Breast epithelium (tissue), 4 donors: ENCODE measurements at places on chromosomes 7 and 10.
A peak's percentile ranks its signal among the peaks of the same experiment; 100 is the strongest.

GRCh38 chr10:72736176-72736827, 44.4 kb downstream of the MCU start:
- no peak overlapping the region for H3K4me3 ChIP-seq
- H3K27ac ChIP-seq, result no peak overlapping the region
- H3K27me3 ChIP-seq, result no peaks in the 10 kb centered on the region
- H3K4me1 ChIP-seq, result no peaks in the 10 kb centered on the region

DNA sequence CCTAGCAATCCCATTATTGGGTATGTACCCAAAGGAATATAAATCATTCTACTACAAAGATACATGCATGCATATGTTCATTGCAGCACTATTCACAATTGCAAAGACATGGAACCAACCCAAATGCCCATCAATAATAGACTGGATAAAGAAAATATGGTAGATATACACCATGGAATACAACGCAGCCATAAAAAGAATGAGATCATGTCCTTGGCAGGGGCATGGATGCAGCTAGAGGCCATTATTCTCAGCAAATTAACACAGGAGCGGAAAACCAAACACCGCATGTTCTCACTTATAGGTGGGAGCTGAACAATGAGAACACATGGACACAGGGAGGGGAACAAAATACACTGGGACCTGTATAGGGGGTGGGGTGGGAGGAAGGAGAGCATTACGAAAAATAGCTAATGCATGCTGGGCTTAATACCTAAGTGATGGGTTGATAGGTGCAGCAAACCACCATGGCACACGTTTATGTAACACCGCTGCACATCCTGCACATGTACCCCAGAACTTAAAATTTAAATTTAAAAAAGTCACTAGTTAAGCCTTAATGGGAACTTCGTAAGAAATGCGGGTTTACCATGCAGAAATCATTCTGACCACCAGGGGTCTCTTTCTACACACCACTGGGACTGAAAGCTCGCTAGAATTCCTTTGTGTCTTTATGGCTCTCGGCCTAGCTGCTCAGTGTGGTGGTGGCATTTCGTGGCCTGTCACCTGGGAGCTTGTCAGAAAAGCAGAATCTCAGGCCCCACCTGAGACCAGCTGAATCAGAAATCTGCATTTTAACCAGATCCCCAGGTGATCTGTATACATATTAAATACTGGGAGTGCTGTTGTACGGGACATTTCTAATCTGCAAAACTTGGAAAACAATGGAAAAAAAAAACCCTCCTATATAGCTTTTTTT, 9.5 kb downstream of the ANKRD1 start:
- H3K27me3 ChIP-seq, result no peaks in the 10 kb centered on the region

GRCh38 chr7:22144950-22145349, 199.3 kb upstream of the CDCA7L start:
- no peaks in the 10 kb centered on the region for H3K36me3 ChIP-seq
- H3K4me3 ChIP-seq, result no peak overlapping the region
- no peak for DNase-seq
- H3K4me1 ChIP-seq, result no peaks in the 10 kb centered on the region
- no peaks in the 10 kb centered on the region for H3K27me3 ChIP-seq
- no peak overlapping the region for H3K27ac ChIP-seq

GRCh38 chr10:114058297-114058696, 14.6 kb downstream of the ADRB1 start:
- DNase-seq, result no peak
- no peak overlapping the region for H3K4me3 ChIP-seq
- no peaks in the 10 kb centered on the region for H3K4me1 ChIP-seq

- H3K27ac ChIP-seq, result peak overlapping the region; percentile 78
- no peaks in the 10 kb centered on the region for H3K27me3 ChIP-seq
- peak overlapping the region; percentile 15 for H3K4me3 ChIP-seq
- peaks cover 10% of the 10 kb centered on the region for H3K4me1 ChIP-seq
These were observed 3.3 kb downstream of the AVPI1 start for GRCh38 chr10:97683556-97684367.

DNA sequence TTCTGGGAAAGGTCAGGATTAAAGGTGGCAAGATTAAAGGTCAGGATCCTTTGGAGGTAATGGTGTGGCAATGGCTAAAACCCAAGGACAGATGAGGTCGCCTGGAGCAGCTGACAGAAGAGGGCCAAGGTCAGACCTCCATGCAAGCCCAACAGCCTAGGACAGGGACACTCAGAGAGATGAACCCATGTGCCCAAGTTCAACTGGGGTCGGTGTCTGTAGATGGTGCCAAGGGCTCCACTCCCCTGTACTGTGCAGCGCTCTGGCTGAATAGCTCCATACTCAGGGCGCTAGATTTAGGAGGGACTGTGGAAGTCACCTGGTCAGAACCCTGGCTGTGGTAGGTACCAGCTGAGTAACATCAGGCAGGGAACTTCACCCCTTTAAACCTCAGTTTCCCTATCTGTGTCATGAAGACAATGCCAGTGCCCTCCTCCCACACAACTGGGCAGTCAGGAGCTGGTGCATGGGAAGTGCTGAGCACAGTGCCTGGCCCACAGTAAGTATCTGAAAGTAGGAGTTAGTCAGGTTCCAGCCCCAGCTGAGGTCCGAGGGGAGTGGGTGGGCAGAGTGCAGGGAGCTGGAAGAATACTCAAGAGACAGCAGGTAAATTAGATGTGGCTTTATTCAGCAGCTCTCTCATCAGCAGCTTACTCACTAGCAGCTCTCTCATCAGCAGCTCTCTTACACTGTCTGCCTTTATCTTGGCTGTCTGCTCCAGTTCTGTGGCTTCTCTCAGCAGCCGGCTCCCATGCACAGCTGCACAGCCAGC, 327.1 kb downstream of the GLRX3 start:
- H3K4me3 ChIP-seq, result no peak overlapping the region
- DNase-seq, result peak; percentile 10
- H3K36me3 ChIP-seq, result no peaks in the 10 kb centered on the region
- H3K27ac ChIP-seq, result no peak overlapping the region
- no peaks in the 10 kb centered on the region for H3K4me1 ChIP-seq
- no peaks in the 10 kb centered on the region for H3K27me3 ChIP-seq

GRCh38 chr7:105003872-105004510, 10.0 kb upstream of the KMT2E start:
- H3K4me1 ChIP-seq, result peaks cover 7% of the 10 kb centered on the region
- H3K27ac ChIP-seq, result peak overlapping the region; percentile 82
- no peaks in the 10 kb centered on the region for H3K27me3 ChIP-seq
- H3K36me3 ChIP-seq, result no peaks in the 10 kb centered on the region

GRCh38 chr10:92873029-92873428, 24.7 kb downstream of the EXOC6 start:
- H3K27ac ChIP-seq, result no peak overlapping the region
- H3K27me3 ChIP-seq, result no peaks in the 10 kb centered on the region
- no peak overlapping the region for H3K4me3 ChIP-seq
- DNase-seq, result no peak
- no peaks in the 10 kb centered on the region for H3K4me1 ChIP-seq
- H3K36me3 ChIP-seq, result no peaks in the 10 kb centered on the region

GRCh38 chr10:115417585-115418265, 324.6 kb downstream of the ATRNL1 start:
- H3K4me1 ChIP-seq, result no peaks in the 10 kb centered on the region
- no peak overlapping the region for H3K27ac ChIP-seq
- no peak overlapping the region for H3K4me3 ChIP-seq
- DNase-seq, result no peak

- H3K27ac ChIP-seq, result no peak overlapping the region
- no peaks in the 10 kb centered on the region for H3K27me3 ChIP-seq
- peaks cover 16% of the 10 kb centered on the region for H3K36me3 ChIP-seq
These were observed 22.3 kb downstream of the ZNF518A start for GRCh38 chr10:96152437-96152836.

GRCh38 chr7:31336202-31337001, 4.1 kb downstream of the NEUROD6 start:
- no peak overlapping the region for H3K27ac ChIP-seq
- no peak for DNase-seq
- H3K4me1 ChIP-seq, result no peaks in the 10 kb centered on the region
- H3K36me3 ChIP-seq, result no peaks in the 10 kb centered on the region
- H3K27me3 ChIP-seq, result peaks cover 39% of the 10 kb centered on the region

DNA sequence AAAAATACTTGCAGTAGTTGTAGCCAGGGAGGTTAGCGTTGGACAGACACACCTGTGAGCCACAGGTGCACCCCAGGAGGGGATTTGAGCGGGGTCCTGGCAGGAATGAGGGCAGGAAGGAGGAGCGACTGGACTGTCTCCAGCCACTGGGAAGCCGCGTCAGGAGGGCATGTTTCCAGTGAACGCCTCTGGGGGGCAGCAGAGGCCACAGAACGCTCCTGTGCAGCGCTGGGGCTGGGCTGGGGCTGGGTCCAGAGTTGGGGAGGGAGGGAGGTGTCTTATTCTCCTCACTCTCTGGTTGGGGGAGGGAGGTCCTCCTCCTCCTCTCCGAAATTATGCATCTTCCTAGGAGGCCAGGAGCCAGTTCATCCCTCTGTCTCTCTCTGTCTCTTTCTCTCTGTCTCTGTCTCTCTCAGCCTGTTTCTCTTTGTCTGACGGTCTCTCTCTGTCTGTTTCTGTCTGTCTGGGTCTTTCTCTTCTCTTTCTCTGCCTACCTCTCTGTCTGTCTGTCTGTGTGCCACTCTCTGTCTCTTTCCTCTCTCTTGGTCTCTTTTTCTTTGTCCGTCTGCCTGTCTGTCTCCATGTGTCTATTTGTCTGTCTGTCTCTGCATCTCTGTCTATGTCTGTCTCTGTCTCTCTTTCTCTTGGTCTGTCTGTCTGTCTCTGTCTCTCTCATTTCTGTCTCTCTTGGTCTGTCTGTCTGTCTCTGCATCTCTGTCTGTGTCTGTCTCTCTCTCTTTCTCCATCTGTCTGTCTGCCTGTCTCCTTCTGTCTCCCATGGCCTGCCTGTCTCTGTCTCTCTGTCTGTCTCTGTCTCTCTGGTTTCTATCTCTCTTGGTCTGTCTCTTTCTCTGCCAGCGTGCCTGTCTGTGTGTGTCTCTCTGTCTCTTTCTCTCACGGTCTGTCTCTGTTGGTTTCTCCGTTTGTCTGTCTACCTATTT, 9.9 kb upstream of the PSMG3 start:
- DNase-seq, result no peak
- H3K4me3 ChIP-seq, result no peak overlapping the region
- no peak overlapping the region for H3K27ac ChIP-seq
- no peaks in the 10 kb centered on the region for H3K36me3 ChIP-seq

DNA sequence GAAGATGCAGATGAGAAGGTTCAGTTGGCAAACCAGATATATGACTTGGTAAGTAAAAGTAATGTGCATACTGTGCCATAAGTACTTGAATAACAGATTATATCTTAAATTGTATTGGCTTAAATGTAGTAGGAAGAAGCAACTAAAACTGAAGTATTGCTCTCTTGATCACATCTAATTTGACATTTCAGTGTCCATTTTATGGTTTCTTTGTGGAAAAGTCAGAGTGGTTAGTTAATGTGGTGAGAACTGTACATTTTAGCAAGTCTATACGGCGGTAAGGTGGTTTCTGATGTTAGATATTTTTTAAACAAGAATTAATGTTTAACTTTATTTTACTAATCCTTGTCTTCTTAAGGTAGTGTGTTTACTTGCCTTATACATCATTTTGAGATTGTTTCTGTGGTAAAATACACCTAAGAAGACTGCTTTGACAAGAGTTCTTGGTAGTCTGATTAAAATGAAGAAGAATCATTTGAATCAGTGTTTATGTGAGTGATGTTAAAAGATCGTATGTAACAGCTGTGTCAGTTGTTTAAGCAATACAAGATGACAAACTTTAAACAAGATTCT, 5.1 kb downstream of the ING3 start:
- no peak overlapping the region for H3K4me3 ChIP-seq
- peaks cover 7% of the 10 kb centered on the region for H3K4me1 ChIP-seq
- no peak for DNase-seq
- no peaks in the 10 kb centered on the region for H3K27me3 ChIP-seq
- no peak overlapping the region for H3K27ac ChIP-seq

DNA sequence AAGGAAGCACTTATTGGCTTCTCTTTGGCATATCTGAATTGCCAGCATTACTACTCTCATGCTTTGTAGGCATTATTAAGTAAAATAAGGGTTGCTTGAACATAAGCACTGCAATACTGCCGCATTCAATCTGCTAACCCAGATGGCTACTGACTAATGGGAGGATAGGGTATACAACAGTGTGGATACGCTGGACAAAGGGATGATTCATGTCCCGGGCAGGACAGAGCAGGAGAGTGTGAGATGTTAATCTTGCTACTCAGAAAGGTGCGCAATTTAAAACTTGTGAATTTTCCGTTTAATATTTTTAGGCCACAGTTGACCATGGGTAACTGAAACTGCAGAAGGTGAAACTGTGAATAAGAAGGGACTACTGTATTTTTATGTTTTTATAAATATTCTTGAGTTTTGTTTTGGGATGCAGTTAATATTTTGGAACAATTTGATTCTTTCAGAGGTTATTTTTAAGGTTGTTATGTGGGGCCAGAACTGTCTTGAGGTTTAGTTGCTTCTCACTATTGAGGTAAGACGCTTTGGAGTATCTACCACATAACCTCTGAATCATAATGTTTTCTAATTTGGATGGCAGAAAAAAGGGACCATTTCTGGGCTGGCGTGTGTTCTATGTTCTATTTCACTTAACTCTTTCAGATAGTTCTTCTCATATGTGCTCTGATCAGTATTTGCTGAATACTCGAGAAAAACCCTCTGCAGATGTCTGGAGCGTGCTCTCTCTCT, 75.7 kb upstream of the SYPL1 start:
- no peaks in the 10 kb centered on the region for H3K36me3 ChIP-seq
- H3K4me3 ChIP-seq, result no peak overlapping the region
- H3K27ac ChIP-seq, result no peak overlapping the region
- no peaks in the 10 kb centered on the region for H3K4me1 ChIP-seq
- H3K27me3 ChIP-seq, result no peaks in the 10 kb centered on the region

GRCh38 chr7:156206174-156206573, 393.9 kb upstream of the SHH start:
- H3K27ac ChIP-seq, result no peak overlapping the region
- H3K4me1 ChIP-seq, result no peaks in the 10 kb centered on the region
- no peak for DNase-seq

DNA sequence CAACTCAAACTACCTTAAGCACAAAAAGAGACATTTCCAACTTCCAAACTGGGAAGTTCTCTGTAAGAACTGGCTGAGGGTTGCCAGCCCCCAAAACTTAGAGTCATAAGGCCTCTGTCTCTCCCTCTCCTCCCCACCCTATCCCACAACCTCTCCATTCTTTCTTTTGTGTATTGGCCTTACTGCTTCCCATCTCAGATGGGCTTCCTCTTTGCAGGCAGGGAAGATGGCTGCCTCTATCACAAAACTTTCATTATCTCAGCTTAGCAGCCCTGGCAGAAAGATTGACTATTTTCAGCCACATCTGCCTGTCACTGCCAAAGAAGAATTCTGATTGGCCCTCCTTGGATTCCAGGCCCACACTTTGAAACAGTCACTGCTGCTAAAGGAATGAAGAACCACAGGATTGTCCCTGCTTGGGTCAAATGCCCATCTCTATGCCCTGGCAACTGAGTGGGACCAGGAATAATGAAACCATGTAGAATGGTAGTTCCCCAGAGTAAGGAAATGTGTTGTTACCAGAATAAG, 58.0 kb upstream of the PRKAR2B start:
- no peak overlapping the region for H3K27ac ChIP-seq
- H3K27me3 ChIP-seq, result no peaks in the 10 kb centered on the region
- no peak overlapping the region for H3K4me3 ChIP-seq
- no peaks in the 10 kb centered on the region for H3K36me3 ChIP-seq
